ENCODE measurements at places on chromosomes 7 and 10. TPM values are rescaled to one million over a fixed set of nuclear protein-coding genes. Genes with fewer than 3 reads are reported as not detected.
A peak's percentile ranks its signal among the peaks of the same experiment; 100 is the strongest.

DNA sequence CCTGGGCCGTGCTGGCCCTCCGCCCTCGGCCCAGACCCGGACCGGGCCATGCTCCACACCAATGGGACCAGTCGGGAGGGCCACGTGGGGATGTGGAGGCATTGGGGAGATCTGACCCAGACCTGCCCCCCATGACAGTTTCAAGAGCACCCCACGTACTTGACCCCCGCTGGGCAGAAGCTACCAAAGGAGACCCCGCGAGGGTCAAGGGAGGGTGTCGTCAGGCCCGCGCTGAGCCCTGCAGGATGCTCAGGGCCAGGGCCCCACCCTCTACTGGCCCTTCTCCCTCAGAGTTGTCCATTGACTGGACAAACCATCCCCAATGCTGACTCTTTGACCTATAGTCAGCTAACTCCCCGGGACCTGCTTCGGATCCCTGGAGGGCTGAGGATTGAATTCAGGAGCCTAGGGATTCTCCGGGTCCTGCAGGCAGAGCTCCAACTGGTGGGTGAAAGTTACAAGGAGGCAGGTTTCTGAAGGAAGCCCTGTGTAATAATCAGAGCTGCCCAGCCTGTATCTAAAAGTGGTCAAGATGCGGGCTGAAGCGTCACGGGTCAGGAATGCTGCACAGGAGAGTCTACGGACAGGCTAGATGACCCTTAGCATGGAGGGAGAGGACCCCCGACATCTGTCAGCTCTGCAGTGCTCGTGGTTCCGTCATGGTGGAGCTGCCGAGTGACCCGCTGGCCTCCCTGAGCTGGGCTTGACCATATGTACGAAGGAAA is 498 bp upstream of the CALHM2 start:
- DNase-seq: no peak

CLEC5A gene
- total RNA-seq: 0.66 TPM

- no peak for DNase-seq
Observed at GRCh38 chr10:124376411-124376810, 42.3 kb downstream of the OAT start.

- peak; percentile 92 for DNase-seq
Observed at GRCh38 chr10:35127289-35127891, 744 bp downstream of the CREM start.

DNA sequence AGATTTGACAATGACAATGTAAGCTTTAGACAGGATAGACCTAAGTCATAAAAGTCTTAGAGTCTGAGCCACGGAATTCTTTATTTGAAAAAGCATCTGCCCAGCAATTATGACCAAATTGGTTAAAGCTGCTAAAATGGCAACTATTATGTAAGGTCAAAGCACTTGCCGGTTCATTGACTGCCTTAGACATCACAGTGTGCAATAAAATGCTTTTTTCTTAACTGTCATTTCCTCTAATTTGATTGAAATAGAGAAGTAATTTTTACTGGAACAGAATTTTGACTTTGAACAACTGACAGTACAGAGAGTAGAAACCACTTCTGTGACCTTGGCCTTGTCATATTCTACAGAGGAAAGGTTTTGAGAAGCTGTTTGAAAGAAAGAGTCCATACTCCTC is 142.9 kb downstream of the THSD7A start:
- no peak for DNase-seq

SERPINE1 gene
- total RNA-seq: 26.5 TPM

- DNase-seq: no peak
Observed at GRCh38 chr10:101467286-101467770, 113.4 kb downstream of the BTRC start.

- DNase-seq: no peak
Observed at GRCh38 chr10:28628184-28628893, 49.0 kb upstream of the BAMBI start.

GRCh38 chr7:27569106-27569505 is 93.6 kb downstream of the HIBADH start:
- no peak for DNase-seq

ACTR3C gene
- total RNA-seq: 4.5 TPM

GRCh38 chr10:114604357-114605130 is 53.5 kb downstream of the ABLIM1 start:
- DNase-seq: no peak

DNA sequence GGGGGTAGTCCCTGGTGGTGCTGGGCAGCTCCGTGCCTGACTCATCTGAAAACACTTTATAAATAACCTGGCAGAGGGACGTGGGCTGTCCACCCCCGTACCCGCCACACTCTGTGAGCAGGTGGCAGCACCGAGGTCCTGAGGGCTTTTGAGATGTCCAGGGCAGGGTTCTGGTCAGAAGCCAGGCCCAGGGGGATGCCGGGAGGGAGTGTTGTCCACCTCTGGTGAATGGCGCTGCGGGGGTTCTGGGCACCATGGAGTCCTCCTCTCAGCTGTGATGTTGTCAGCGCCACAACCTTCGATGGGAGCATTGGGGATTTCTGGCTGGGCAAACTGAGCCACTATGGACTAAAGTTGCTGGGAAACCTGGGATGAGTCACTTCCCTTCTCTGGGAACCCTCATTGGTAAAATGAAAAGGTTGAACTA is 27.4 kb upstream of the GOLGA7B start:
- no peak for DNase-seq

- DNase-seq: peak; percentile 79
Observed at GRCh38 chr7:50475340-50475739, 25.2 kb upstream of the FIGNL1 start.

- DNase-seq: no peak
Observed at GRCh38 chr10:9807846-9808245, 1209.8 kb upstream of the CELF2 start.

GDF2 gene
- not detected for total RNA-seq

HERPUD2 gene
- total RNA-seq: 43.4 TPM

- peak; percentile 86 for DNase-seq
Observed at GRCh38 chr7:139854124-139854511, 25.1 kb downstream of the TBXAS1 start.

Data from esophagus muscularis mucosa (tissue), 4 donors.